PC-9 (cell line): ENCODE measurements at places on chromosomes 16 and 17. TPM values are rescaled to one million over a fixed set of nuclear protein-coding genes. Genes with fewer than 3 reads are reported as not detected.

Gene RASL10B
- 0.11 and 0.20 TPM in 2 replicates for total RNA-seq

Gene CRHR1
- total RNA-seq: not detected in 2 replicates

Gene ASPHD1
- 8.3 and 11.3 TPM in 2 replicates for total RNA-seq

Gene CCL8
- total RNA-seq: not detected in 2 replicates

Gene CACNG1
- not detected in 2 replicates for total RNA-seq
